Kidney (tissue), 22 donors: ENCODE measurements at places on chromosomes 4 and X.

DNA sequence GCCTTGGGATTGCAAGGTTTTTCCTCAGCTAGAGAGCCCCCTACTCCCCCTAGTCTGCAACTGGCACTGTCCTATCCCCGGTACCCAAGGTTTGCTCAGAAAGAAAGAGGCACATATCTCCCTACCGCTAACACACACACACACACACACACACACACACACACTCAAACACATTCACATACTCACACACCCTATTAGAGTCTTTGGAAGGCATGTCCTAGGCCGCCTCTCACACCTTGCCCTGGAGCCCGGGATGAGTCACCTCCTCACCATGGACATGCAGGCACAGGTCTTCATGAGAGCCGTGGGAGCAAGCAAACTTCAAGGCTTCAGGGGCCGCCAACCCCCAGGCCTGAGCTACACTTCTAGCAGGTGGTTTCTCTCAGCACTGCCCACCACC is 49.2 kb downstream of the PJA1 start:
- H3K4me3 ChIP-seq: no peak overlapping the region
- no peak for DNase-seq
- H3K27me3 ChIP-seq: no peaks in the 10 kb centered on the region
- no peaks in the 10 kb centered on the region for H3K4me1 ChIP-seq

GRCh38 chrX:8988446-8988845 is 45.5 kb downstream of the FAM9B start:
- H3K4me3 ChIP-seq: no peak overlapping the region
- no peaks in the 10 kb centered on the region for H3K36me3 ChIP-seq
- H3K4me1 ChIP-seq: no peaks in the 10 kb centered on the region
- no peaks in the 10 kb centered on the region for H3K27me3 ChIP-seq
- no peak overlapping the region for H3K27ac ChIP-seq

DNA sequence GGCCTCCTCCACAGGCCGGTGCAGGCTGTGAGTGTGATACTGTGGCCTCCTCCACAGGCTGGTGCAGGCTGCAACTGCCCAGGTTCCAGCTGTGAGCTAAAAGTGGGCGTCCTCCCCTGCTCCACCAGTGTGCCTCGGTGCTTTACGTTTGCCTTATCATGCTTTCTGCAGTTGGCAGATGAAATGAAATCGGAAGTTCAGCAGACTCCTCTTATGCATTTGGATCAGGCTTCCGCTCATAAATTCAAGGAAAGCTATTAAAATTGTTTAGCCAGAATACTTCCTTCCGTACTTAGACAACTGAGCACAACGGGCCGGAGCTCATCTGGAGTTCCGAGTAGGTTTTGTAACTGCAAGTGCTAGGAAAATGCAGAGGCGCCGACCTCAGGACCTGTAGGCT is 12.0 kb downstream of the CYP4V2 start:
- no peaks in the 10 kb centered on the region for H3K4me1 ChIP-seq
- no peak overlapping the region for H3K27ac ChIP-seq

GRCh38 chrX:16916561-16916960 is 29.9 kb upstream of the REPS2 start:
- H3K4me3 ChIP-seq: no peak overlapping the region
- H3K27ac ChIP-seq: no peak overlapping the region
- peaks cover 9% of the 10 kb centered on the region for H3K27me3 ChIP-seq
- DNase-seq: no peak
- H3K4me1 ChIP-seq: no peaks in the 10 kb centered on the region
- no peaks in the 10 kb centered on the region for H3K36me3 ChIP-seq
